ENCODE measurements at places on chromosomes 16 and 17. TPM values are rescaled to one million over a fixed set of nuclear protein-coding genes. Genes with fewer than 3 reads are reported as not detected.

- no peaks in the 10 kb centered on the region for H3K36me3 ChIP-seq
- DNase-seq, result no peak
- H3K4me3 ChIP-seq, result no peak overlapping the region
- peaks cover 23% of the 10 kb centered on the region for H3K4me1 ChIP-seq
- no peak overlapping the region for H3K27ac ChIP-seq
- no peaks in the 10 kb centered on the region for H3K27me3 ChIP-seq
Observed at GRCh38 chr16:67264277-67264676, 15.1 kb upstream of the PLEKHG4 start.

GRCh38 chr17:65522751-65523404, 38.6 kb downstream of the AXIN2 start:
- H3K4me1 ChIP-seq, result no peaks in the 10 kb centered on the region
- no peaks in the 10 kb centered on the region for H3K36me3 ChIP-seq
- no peak overlapping the region for H3K4me3 ChIP-seq
- no peak for DNase-seq

DNA sequence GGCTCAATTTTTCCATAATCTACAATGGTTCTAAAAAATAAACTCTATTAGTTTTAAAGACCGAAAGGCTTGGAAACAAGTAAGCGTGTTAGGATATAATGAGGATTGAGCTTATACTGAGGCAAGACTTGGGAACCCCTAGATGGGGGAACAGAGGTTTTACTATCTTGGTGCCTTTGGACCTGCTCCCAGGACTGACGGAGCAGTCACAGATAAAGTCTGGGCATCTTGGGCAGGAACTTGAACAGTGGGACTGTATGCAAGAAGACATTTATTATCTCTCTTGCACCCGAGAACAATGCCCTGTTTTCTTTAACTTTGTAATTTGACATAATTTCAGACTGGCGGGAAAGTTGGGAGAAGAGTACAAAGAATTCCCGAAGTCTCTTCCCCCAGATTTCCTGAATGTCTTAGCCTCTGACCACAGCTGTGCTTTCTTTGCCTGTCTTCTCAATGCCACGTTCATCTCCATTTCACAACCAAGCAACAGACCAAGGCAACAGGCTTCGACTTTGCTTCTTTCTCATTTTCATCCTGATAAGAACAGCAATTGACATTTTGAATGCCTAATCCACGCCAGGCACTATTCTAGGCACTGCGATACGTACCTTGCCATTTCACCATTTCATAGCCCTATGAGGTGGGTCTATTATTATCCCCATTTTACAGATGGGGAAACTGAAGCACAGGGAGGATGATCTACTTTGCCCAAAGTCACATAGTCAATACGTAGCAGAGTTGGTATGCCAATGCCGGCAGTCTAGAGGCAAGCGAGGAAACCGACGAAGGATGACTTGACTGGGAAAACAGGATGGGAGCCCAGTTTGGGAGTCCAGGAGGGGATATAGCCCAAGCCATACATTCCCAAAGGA, 3.0 kb upstream of the IL4R start:
- DNase-seq, result no peak
- peaks cover 19% of the 10 kb centered on the region for H3K27me3 ChIP-seq
- H3K36me3 ChIP-seq, result no peaks in the 10 kb centered on the region
- H3K27ac ChIP-seq, result no peak overlapping the region
- peaks cover 14% of the 10 kb centered on the region for H3K4me1 ChIP-seq

- DNase-seq, result no peak
- H3K27me3 ChIP-seq, result peaks cover 8% of the 10 kb centered on the region
- no peak overlapping the region for H3K4me3 ChIP-seq
- no peaks in the 10 kb centered on the region for H3K36me3 ChIP-seq
Observed at GRCh38 chr16:22734368-22734767, 79.6 kb upstream of the HS3ST2 start.

DNA sequence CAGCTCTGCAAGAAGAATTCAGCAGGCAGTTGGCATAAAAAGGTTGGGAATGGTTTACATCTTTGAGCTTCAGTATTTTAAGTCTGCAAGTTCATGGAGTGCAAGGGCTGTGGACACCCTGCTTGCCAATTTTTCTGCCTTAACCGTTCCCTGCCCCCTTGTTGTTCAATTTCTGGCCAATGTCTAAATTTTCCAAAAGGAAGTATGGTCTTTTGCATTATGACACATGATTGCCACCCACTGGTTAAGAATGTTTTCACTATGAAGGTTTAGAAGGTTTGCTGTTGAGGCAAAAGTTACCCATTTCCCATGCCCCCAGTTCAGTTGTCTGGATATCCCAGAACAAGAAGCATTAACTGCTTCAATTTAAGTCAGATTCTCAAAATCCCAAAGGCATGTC, 441.9 kb downstream of the CDH13 start:
- H3K27me3 ChIP-seq, result no peaks in the 10 kb centered on the region
- no peaks in the 10 kb centered on the region for H3K36me3 ChIP-seq
- no peak overlapping the region for H3K27ac ChIP-seq
- H3K4me1 ChIP-seq, result no peaks in the 10 kb centered on the region
- H3K4me3 ChIP-seq, result no peak overlapping the region

DNA sequence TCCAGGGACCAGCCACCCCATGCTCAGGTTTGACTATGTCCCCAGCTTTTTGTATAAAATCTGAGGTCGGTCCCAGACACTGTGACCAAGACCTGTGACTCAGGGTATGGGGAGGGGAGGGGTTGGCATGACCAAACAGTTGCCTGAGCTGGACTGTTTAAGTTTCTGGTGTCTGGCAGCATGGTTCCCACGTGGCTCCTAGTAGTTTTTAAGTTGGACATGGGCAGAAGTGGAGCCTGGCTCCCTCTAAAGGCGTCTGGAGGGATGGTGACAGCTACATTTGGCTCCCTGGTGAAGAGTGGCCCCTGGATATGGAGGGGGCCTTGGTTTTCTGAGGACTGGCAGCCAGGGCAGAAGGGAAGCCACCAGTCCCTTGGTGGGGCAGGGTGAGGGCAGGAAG, 7.9 kb downstream of the SMCR8 start:
- DNase-seq, result no peak
- H3K4me3 ChIP-seq, result no peak overlapping the region
- H3K27me3 ChIP-seq, result no peaks in the 10 kb centered on the region
- peaks cover 39% of the 10 kb centered on the region for H3K36me3 ChIP-seq

The MPP2 gene
- 0.45 TPM for total RNA-seq

DNA sequence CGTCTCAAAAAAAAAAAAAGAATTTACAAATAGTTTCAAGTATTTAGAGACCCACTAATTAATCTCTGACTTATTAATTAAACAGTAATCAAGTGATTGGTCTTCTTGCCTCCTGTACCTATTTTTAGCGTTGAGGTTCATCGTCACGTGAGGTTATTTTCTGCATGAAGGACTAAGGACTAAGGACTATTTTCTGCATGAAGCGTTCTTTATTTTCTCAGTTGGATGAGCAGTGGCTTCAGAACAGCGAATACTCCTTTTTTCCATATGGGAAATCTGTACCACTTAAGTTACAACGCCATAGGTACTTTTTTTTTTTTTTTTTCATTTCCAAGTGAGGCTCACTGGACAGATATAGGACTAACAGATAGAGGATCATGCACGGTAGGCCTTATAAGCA, 224.9 kb downstream of the CNTNAP4 start:
- H3K4me3 ChIP-seq, result no peak overlapping the region
- H3K27me3 ChIP-seq, result no peaks in the 10 kb centered on the region
- H3K27ac ChIP-seq, result no peak overlapping the region
- H3K36me3 ChIP-seq, result no peaks in the 10 kb centered on the region

The TPSB2 gene
- 0.18 TPM for total RNA-seq

The ADAM11 gene
- 0.18 TPM for total RNA-seq

DNA sequence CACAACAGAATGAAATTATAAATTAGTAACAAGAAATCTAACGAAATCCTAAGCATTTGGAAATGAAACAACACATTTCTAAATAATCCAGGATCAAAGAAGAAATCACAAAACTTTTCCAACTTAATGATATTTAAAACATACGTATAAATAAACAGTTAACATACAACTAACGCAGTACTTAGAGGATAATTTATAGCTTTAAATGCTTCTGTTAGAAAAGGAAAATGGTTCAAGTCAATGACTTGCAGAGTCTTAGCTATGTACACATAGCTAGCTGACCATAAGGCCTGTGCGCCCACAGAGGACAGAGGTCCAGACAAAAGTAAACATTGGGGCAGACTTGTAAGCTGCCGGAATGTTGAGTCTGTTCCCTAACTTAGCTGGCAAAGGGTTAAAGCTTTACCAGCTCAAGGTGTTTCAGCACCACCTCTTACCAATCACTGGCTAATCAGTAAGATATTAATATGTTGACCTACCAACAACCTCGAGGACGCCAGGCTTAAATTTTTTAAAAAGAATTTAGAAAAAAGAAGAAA, 84.6 kb downstream of the PARN start:
- H3K27ac ChIP-seq, result no peak overlapping the region
- no peak overlapping the region for H3K4me3 ChIP-seq
- no peaks in the 10 kb centered on the region for H3K4me1 ChIP-seq

DNA sequence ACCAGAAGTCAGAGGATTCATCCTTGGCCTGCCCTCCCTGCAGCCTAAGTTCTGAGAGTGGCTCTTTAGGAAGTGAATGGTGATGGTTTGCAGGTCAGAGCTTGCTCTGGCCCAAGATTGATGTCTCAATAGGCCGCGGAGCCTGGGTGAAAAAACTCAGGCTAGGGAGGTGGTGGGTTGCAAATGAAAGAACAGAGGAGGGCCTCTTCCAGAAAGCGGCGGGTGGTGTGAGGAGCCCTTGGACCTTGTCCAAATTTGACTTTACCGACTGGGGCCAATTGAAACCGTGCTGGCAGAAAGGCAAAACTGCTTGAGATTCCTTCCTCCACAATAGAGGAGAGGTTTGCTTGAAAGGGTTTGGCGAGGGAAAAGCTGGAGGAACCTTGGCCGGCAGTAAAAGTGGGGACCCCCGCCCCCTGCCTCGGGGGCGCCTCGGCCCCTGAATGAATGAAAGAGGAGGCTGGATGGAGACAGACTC, 331.3 kb downstream of the SEC14L1 start:
- H3K4me3 ChIP-seq, result no peak overlapping the region
- no peak overlapping the region for H3K27ac ChIP-seq
- H3K4me1 ChIP-seq, result peaks cover 31% of the 10 kb centered on the region
- no peaks in the 10 kb centered on the region for H3K27me3 ChIP-seq

- no peaks in the 10 kb centered on the region for H3K4me1 ChIP-seq
- DNase-seq, result no peak
- H3K27ac ChIP-seq, result no peak overlapping the region
- peaks cover 5% of the 10 kb centered on the region for H3K36me3 ChIP-seq
- no peak overlapping the region for H3K4me3 ChIP-seq
- no peaks in the 10 kb centered on the region for H3K27me3 ChIP-seq
Observed at GRCh38 chr17:80585890-80586845, 41.5 kb downstream of the RPTOR start.
